ENCODE measurements at places on chromosomes 1 and 21.

DNA sequence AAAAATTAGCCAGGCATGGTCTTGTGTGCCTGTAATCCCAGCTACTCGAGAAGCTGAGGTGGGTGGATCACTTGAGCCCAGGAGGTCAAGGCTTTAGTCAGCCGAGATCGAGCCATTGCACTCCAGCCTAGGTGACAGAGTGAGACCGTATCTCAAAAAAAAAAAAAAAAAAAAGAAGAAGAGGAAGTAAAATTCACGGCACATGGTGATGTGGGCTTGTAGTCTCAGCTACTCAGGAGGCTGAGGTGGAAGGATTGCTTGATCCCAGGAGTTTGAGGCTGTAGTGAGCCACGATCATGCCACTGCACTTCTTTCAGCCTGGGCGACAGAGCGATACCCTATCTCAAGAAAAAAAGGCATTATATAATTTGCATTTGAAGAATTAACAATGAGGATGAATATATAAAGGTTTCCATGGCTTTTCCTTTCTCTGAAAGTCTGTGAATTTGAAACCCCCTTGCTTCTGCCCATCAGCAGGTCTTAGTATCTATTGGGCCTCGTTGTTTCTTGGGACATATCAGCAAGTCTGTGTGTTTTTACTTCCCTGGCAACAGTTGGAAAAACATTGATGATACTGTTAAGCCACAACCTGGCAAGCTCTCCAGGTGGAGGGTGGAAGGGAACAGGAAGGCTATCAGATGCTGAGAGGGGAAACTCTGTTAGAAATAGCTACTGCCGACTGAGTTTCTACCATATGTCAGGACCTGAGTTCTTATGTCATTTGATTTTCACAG lies 4.6 kb upstream of the PLA2G2D start:
- DNase-seq = peak; percentile 26

DNA sequence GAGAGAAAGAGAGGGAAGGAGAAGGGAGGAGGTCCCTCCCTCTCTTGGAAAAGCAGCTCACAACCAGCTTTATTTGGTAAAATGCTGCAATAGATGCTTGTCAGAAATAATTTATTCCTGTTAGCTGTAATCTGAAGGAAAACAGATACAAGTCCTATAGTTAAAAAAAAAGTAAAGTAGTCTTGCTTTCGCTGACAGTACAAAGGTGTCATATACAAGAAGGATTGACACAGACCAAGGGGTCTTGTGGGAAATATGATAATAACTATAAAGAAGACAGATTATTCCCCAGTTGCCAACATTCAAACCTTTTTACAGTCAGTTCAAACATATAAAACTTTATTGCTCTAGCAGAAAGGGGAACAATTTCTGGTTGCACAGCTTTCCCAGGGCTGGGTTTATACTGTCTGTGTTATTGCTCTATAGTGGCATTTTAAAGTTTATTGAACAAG lies 145.0 kb downstream of the PBX1 start:
- DNase-seq = no peak

- DNase-seq = no peak
Measured at GRCh38 chr1:2124446-2125198, 70.0 kb downstream of the FAAP20 start.

DNA sequence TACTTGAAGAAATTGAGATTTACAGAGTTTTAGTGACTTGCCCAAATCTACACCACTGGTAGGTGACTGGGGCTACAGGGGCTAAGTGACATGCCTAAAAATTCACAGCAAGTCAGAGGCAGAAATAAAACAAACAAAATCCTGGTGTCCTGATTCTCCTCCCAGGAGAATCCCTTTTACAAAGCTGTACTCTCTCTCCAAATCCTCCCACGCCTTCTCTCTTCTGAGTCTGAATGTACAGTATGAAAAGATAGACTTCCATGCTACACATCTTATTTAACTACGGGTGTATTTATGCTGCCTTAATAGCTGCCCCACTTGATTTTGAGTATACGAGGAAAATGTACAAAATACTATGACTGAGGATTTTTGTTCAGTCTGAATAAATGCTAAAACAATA lies 65.4 kb downstream of the SGIP1 start:
- no peak for DNase-seq

DNA sequence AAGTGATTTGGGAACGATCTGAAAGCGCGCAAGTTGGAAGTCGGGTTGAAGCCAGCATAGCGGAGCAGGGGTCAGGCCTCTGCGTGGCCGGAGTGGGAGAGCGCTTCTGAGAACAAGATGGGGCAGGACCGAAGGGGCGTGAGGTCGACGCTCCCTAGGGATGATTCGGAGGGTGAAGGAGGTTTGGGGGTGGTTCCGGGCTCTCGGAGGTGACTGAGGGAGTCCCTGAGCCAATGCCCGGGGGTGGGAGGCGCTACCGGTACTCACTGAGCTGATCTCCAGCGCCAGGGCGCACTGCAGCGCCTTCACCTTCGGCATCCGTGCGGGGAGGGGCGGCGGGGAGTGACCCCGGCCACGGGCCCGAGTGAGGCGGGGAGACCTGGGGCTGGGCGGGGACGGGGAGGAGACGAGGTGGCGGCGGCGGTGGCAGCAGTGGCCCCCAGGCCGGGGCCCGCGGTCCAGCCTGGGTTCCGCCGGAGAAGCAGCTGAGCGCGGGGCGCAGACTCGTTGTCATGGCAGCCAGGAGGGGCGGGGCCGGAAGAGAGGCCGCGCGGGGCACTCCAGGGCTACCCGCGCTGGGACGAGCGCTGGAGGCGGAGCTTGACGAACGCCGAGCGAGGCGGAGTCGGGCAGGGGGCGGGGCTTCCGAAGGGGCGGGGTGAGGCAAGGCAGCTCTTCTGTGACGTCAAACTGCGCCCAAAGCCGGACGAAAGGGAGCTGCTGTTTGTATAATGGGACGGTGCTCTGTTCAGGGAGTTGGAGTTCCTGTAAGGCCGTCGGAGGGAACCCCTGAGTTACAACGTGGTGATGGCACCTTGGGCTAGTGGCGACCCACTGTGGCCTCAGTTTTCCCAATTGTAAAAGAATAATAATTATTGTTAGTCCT lies at the start of gene SPATA6:
Gene SPATA6 (minus strand): TSS at position 514 of the 886 bp plus-strand sequence. CDS start 196 bp downstream, at position 318.
- DNase-seq = peak; percentile 98

- no peak for DNase-seq
Measured at GRCh38 chr21:37514038-37514667, 147.6 kb downstream of the DYRK1A start.

DNA sequence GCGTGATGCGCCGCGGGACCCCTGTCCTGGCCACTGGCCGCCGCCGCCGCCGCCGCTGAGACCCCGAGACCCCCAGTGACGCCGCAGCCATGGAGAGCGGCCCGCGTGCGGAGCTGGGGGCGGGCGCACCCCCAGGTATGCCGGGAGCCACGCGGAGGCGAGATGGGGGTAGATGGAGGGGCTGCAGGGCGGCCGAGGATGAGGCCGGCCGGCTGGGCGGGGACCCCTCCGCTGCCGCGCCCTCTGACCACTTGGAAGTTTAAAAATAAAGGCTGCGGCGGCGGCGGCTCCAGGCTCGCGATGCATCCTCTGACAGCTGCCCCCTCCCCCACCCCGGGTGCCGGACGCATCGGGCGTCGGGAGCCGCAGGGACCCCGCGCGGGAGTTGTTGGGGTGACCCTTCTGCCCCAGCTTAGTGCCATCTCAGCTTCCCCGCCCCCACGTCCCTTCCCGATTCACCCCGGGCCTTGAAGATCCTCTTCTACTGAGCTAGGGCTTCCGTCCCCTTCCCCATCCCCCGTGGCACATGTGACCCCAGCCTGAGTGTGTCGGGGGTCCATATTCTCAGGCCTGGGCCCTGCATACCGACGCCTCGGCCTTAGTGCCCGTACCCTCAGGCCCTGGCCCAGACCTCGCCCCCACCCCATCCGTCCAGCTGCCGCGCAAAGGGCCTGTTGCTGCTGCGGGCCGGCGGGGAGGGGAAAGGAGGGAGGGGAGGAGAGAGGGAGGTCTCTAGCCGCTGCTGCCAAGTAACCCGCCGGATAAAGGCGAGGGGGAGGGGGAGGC lies 562 bp downstream of the MAP7D1 start:
- DNase-seq = peak; percentile 95

- DNase-seq = no peak
Measured at GRCh38 chr1:234618737-234619049, 8.7 kb upstream of the IRF2BP2 start.

DNA sequence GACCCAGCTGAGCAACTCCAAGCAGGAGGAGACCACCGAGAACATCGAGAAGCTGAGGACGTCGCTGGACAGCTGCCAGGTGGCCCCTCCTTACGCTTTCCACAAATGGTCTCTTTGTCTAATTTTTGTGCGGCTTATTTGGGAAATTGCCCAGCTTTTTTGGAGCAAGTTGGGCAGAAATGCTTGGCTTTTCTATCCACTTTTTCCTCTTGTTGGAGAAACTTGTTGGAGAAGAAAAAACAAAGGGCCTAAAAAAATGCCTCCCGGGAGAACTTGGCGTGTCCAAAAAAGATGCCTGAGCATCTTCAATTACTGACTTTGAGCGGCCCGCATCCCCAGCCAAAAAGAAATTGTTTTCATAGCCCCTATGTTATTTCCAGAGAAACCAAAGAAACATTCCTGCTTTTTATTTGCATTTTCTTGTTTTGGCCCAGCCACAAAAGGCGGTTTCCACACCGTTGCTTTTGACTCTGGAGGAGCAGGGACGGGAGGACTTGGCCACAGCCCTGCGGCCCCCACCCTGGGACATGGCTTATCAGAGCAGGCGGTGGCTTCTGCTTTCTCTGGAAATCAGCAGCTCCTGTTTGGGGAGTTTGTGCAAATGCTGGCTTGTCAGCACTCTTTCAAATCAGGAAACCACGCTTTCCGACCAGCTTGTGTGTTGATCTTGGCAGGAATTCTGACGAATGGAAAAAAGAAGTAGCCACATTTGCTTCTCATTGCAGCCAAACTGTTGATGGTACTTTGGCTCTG lies 81.2 kb upstream of the EFHD2 start:
- no peak for DNase-seq

DNA sequence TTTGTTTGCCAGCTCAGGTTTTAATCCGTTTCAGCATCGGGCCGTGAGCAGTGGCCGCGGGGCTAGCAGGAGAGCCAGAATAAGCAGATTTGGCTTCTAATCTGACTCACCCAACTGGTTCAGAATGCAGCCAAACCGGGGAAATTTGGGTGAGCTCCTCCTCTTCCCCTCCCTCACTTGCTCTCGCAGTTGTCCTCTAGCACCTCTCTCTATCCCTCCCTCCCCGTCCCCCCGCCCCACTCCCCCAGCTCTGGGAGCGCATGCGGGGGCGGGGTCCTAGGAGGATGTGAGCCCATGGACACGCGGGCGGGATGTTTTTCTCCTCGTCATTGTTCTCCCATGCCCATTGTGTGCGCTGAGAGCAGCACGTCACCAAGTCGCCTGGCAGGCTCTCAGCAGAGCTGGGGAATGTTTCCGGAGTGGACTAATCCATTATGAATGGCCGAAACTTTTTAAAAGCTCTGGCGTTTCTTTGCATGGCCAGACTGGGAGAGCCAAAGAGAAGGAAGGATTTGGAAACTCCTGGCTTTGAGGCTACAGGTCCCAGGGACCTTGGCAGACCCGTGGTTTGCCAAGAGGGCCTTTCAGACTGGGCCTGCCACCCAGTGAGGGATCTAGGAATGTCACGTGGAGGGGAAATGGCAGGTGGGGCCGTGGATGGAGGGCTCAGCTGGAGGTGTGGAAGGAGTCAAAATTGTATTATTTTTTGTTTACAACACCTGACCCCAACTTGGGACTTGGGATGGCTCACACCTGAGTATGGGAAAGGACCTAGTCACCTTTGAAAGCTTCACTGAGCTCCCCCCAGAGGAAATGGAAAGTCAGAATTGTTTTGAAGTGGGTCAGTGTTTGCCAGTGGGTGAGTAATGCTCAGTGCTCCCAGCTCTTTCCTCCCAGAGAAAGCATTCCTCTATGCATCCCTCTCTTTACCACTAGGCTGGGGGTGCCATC lies 39.2 kb downstream of the CDK18 start:
- peak; percentile 95 for DNase-seq

DNA sequence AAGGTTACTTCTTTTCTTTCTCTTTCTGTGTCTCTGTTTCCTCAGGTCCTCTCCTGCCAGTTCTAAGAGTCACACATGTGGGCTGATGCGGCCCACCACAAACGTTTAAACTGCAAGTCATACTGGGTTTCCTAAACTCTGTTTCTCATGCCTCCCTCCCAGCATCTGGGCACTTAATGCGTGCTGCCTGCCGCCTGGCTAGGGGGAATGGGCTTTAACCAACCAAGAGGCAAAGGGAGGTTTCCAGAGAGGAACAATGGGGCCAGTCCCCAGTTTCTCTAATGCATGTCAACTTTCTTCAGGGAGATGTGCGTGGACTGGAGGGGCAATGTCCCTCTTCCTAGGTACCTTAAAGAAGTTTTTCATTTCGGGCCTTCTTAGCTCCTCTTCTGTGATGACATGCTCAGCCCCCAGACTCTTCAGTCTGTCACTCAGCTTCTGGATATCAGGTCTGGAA lies 19.9 kb upstream of the SRSF4 start:
- no peak for DNase-seq

GRCh38 chr1:236166041-236166440 lies 23.7 kb downstream of the GPR137B start:
- DNase-seq = no peak

GRCh38 chr1:116465845-116466685 lies 93.0 kb downstream of the ATP1A1 start:
- DNase-seq = no peak

DNA sequence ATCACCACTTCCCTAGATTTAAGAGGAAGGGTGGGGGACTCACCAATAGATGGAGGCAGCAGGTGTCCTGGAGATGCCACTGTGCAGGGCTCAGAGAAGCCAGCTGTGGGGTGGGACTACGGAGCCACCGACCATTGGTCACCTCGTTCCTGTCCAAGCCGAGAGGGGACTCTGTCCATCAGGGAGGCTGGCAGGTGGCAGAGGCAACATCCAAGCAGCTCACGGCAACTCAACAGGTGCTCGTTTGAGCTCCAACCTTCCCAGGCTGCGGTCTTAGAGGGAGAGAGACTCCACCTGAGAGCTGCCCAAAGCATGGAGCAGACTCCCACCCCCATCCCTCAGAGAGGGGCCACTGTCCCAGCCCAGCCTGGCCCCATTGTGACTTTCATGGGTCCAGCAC lies 71.4 kb downstream of the IGSF21 start:
- no peak for DNase-seq

GRCh38 chr1:154765970-154766369 lies 104.1 kb downstream of the KCNN3 start:
- DNase-seq = peak; percentile 74

DNA sequence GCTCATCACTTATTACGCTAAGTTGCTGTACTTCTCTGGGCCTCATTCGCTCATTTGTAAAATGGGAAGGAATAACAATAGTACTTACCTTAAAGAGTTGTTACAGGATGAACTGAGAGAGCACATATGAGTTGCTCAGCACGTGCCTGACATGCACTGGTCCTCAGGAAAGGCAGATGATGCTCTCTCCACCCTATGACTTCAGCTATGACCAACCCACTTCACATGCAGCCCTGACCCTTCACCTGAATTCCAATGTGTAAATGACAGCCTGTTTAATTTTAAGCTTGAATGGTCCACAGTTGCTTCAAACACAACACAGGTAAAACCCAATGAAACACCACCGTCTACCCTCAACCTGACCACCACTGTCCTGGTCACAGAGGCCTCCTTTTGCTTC lies 32.9 kb downstream of the GADD45A start:
- no peak for DNase-seq

DNA sequence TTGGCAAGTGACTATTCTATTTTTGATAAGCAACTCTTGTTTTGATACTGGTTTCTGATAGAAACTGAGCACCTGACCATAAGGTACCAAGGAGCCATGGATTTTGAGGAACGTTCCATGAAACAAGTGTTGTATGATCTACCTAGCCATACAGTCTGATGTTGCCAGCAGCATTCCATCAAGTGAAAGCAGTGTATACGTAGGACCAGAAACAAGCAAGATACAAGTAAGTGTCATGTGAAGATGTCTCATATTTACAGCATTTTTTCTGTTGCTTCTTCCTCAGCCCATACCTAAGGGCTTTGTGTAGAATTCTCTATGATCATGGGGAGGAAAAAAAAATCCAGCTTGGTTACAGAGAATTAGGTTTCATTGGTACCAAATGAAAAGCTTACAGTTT lies 55.6 kb upstream of the RABGAP1L start:
- DNase-seq = no peak
